ENCODE measurements at places on chromosomes 7 and 10.

DNA sequence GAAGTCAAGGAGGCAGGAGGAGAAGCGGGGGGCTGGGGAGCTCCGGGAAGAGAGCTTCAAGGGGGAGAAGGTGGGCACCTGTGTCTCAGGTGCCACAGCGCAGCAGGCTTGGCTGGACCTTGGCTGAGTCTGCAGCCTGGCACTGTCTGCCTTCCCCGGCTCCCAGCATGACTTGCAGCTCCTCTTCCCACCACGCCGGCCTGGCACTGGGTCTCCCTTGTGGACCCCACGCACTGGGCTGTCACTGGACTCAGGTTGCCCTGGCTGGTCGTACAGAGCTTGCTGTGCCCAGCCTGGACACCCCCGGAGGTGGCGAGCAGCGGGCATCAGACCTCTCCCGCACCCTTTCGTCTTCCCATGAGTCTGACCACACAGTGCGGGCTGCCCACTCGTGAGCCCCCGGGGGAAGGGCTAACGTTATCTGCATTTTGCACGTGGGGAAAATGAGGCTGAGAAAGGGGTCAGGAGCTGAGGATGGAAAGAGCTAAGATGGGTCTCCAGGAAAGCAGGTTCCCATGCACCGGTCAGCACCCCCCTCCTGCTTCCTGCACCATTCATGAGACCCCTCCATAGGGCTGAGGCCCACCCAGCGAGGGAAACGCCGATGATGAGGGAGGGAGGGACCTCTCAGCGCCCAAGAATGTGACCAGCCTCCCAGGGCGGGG, 40.3 kb upstream of the PSMG3 start:
- no peak for DNase-seq

- no peak for DNase-seq
Measured at GRCh38 chr10:19247843-19248242, 199.2 kb downstream of the MALRD1 start.

DNA sequence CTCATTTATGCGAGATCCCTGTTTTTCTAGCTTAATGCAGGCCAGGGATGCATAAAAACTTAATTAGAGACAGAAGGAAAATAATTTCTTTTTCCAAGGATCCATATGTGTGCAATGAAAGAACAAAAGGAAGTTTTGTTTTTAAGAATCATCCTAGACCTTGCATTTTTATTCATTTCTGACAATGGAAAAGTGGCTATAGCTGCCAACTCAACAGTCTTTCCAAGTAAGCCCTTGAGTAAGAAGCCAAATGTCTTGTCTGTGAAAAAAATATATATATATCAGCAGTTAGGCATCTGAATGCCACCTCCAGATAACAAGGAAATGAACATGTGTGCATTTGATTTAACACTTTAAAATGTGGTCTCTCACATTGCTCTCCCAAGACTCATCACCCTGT, 1397.6 kb downstream of the GATA3 start:
- DNase-seq = no peak

- no peak for DNase-seq
Measured at GRCh38 chr7:91520645-91521044, 256.4 kb downstream of the FZD1 start.

DNA sequence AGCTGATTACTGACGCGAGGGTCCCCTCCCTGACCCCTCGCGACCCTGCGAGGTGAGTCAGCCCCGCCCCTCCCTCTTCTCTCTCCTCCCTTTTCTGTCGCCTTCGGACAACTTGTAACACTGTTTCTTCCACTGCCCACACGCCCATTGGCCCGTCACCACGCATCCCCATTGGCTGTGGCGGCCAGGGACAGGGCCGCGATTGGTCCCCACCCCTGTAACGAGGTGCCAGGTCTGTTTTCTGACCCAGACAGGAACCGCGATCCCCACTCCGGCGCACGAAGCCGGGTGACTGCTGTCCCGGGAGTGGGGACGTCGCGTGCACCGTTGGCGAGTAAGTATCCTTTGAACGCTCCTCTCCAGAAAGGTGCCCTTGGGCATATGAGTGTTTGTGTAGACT, at the start of gene STRA8:
TSS of gene STRA8 (plus strand) at position 269 of the 400 bp plus-strand sequence. CDS start 6,687 bp downstream, outside the sequence.
- no peak for DNase-seq

GRCh38 chr10:25745976-25746375, 188.1 kb upstream of the MYO3A start:
- no peak for DNase-seq

DNA sequence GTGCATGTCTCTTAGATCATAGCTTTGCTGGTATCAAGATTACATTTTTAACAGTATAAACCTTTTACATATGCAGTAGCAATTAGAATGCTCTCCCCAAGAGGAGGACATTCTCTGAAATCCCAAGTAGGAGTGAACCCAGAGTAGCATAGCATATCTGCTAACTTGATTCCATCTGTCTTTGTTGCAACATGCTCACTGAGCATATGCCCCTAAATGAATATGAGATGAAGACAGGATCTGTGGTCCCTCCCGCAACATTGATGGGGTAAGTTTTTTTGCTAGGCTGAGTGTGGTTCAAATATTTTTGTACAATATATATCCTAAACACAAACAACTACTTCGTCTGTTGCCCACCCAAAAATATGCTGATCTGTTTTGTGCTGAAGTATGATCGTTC, 534.2 kb upstream of the C7orf33 start:
- no peak for DNase-seq

- DNase-seq = no peak
Measured at GRCh38 chr7:133590795-133591194, 337.9 kb downstream of the EXOC4 start.

DNA sequence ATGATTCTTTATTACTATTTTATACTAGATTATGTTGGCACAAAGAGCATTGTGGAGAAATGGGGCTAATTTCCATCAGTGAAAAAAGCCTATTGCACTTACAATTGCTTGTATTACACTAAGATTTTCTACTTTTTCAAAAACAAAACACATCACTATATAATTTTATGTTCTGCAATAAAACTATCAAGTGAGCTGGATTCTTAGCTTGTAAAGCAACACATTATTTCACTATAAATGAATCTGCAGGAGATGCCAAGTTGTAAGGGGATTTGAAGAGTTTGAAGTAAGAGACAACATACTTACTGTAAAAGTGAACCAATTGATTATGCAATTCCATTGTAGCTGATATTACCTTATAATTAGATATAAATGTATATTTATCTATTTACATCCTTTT, 333.3 kb upstream of the SEMA3D start:
- DNase-seq = no peak
